ENCODE measurements at places on chromosomes 11 and 22. TPM values are rescaled to one million over a fixed set of nuclear protein-coding genes. Genes with fewer than 3 reads are reported as not detected.

CATSPER1 gene
- not detected for total RNA-seq

- peaks cover 12% of the 10 kb centered on the region for H3K36me3 ChIP-seq
- no peak overlapping the region for H3K27ac ChIP-seq
- no peaks in the 10 kb centered on the region for H3K27me3 ChIP-seq
- no peak overlapping the region for H3K4me3 ChIP-seq
Measured at GRCh38 chr11:60851327-60852104, 4.2 kb downstream of the PTGDR2 start.

ALDH3B2 gene
- not detected for total RNA-seq

MS4A6A gene
- 1.6 TPM for total RNA-seq

GRCh38 chr22:16955678-16956210 lies 52.3 kb downstream of the GAB4 start:
- no peak for DNase-seq
- no peaks in the 10 kb centered on the region for H3K4me1 ChIP-seq
- H3K36me3 ChIP-seq: no peaks in the 10 kb centered on the region

FJX1 gene
- total RNA-seq: 0.26 TPM

TTC36 gene
- total RNA-seq: 0.44 TPM

MED15 gene
- 98.0 TPM for total RNA-seq

GRCh38 chr22:47687776-47688175 lies 925.3 kb downstream of the TBC1D22A start:
- no peak for DNase-seq
- H3K27ac ChIP-seq: no peak overlapping the region
- H3K27me3 ChIP-seq: no peaks in the 10 kb centered on the region

DNA sequence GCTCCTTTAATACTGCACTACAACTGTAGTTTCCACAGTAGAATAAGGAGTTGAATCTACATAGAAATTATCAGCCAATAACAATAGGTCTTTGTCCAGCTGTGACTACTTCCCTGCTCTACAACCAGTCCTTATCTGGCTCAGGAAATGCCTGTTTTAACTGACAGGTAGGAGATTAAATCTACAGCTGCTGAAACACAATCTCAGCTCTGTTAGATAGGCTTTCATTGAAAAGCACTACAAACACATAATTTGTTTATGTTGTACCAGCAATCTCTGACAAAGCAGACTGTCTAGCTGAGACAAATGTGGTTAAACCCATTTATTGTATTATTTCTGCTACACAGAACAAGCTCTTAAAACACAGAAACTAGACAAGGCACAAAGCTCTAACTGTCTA lies 230.0 kb downstream of the SOX6 start:
- H3K4me3 ChIP-seq: no peak overlapping the region
- no peak overlapping the region for H3K27ac ChIP-seq
- no peaks in the 10 kb centered on the region for H3K36me3 ChIP-seq
- DNase-seq: no peak
- H3K27me3 ChIP-seq: no peaks in the 10 kb centered on the region

TLCD5 gene
- total RNA-seq: 1.5 TPM

GRCh38 chr11:90134478-90135003 lies at the start of gene NAALAD2:
Gene NAALAD2, plus strand, starts transcription at chr11:90134663. Its CDS starts 96 bp downstream, at chr11:90134759.
- DNase-seq: no peak
- H3K4me3 ChIP-seq: no peak within 1 kb of the TSS
- no peak within 1 kb of the TSS for H3K27ac ChIP-seq
- no peaks in the 10 kb centered on the region for H3K36me3 ChIP-seq
- H3K27me3 ChIP-seq: no peaks in the 10 kb centered on the region

- H3K4me3 ChIP-seq: no peak overlapping the region
- no peaks in the 10 kb centered on the region for H3K36me3 ChIP-seq
- no peak for DNase-seq
- no peak overlapping the region for H3K27ac ChIP-seq
- no peaks in the 10 kb centered on the region for H3K4me1 ChIP-seq
Measured at GRCh38 chr11:29361369-29361768, 655.5 kb downstream of the KCNA4 start.

- H3K27ac ChIP-seq: no peak overlapping the region
- peaks cover 37% of the 10 kb centered on the region for H3K4me1 ChIP-seq
- no peaks in the 10 kb centered on the region for H3K36me3 ChIP-seq
- H3K27me3 ChIP-seq: no peaks in the 10 kb centered on the region
Measured at GRCh38 chr22:42644422-42645340, 4.3 kb upstream of the ATP5MGL start.

APOA4 gene
- not detected for total RNA-seq

All from CD8-positive, alpha-beta memory T cell (primary cell).